AG09319 (cell line): ENCODE measurements at places on chromosomes 6 and 20.

GRCh38 chr6:4010689-4011090, 68.2 kb downstream of the FAM217A start:
- no peak for DNase-seq

GRCh38 chr6:39076623-39077535, 28.3 kb downstream of the GLP1R start:
- no peak for DNase-seq

DNA sequence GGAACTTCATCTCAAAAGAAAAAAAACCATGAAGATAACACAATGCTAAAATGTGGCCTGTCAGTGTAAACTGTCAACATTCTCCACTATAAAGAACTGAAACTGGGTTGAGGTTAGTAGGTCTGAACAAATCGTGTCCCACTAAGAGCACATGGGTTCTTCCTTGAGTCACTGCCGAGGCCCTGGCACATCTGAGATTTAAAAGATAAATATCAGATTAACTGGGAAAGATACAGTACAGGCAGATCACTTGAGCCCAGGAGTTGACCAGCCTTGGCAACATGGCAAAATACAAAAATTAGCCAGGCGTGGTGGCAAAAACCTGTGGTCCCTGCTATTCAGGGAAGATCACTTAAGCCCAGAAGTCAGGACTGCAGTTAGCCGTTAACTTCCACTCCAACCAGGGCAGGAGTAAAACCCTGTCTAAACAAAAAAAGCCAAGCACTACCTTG, 5.6 kb downstream of the EEF1A1 start:
- no peak for DNase-seq

DNA sequence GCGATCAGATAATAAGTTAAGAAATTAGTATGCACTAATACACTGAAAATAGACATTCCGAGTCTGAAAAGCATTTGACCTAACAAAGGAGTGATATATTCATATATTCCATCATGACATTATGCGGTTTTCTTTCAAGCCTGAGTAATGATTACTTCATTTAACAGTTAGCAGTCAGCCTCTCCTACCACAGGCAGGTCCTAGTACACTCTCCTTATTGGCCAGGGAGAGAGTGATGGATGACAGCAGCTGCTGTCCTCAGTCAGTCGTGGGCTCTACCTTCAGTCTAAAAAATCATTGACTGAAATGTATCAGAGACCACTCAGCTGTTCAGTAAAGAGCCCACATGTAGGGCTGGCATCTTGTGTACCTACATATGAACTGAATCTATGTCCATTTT, 33.2 kb upstream of the VGLL2 start:
- no peak for DNase-seq

- no peak for DNase-seq
Observed at GRCh38 chr6:642805-643204, 14.1 kb downstream of the HUS1B start.

GRCh38 chr6:74249658-74250057, 553.7 kb downstream of the CD109 start:
- DNase-seq, result peak; percentile 62

DNA sequence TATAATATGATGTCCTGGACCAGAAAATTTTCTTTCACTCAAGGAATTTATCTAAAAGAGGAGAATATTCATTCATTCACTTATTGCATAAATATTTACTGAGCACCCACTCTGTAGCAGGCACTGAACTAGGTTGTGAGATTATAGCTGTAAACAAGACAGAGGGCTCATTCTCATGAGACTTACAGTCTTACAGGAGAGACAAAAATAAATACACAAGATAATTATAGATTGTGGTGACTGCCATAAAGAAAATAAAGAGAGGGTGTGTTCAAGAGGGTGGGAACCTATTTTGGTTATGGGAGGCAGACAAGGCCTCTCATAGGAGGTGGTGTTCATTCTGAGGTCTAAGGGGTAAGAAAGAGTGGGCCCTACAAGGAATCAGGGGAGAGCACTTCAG, 109.9 kb upstream of the SUPT3H start:
- DNase-seq, result no peak

DNA sequence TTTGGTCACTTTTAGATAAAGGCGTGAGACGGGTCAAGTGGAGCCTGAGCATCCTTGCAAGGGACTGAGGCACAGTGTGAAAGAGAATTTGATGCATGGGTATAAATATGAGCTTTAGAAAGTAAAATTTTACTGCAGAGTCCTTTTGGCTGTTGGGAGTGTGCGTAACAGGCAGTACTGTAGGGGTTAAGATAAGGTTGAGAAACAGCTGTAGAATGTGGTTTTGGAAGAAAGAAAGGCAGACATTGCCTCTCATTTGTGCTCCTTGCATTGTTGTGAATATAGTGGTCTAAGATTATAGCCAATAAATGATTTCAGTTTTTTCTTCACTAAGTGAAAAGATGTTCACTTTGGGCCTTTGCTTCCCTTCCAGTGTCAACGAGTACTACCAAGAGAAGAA, 73.0 kb downstream of the RREB1 start:
- DNase-seq, result no peak

DNA sequence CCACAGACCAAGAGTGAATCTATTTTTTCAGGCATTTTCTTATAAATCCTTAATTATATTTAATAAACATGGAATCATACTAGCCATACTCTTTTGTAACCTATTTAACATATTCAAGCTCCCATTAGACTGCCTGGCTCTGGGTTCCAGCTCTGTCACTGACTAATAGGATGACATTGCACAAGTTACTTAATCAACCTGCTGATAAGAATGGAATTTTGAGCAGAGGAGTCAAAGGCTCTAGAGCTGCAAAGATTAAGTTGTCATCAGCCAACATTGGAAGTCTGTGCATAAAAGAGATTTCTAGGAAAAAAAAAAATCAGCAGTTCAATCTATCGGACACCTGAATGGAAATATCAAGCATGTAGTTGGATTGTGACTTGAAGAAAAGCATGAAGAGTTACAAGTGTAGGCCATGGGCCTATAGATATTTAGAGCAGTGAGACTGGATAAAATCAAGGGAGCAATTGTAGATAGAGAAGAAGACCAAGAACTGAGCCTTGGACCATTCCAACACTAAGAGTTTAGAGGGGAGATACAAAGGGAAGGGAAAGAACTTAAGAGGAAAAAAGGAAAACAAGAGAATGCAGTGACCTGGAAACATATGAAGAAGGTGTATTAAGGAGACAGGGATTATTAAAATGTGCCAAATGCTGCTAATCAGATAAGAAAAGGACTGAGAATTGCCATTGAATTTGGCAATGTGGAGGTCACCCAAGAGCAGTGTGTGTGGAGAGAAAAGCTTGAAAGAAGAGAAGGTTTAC, 11.0 kb upstream of the HINT3 start:
- no peak for DNase-seq

DNA sequence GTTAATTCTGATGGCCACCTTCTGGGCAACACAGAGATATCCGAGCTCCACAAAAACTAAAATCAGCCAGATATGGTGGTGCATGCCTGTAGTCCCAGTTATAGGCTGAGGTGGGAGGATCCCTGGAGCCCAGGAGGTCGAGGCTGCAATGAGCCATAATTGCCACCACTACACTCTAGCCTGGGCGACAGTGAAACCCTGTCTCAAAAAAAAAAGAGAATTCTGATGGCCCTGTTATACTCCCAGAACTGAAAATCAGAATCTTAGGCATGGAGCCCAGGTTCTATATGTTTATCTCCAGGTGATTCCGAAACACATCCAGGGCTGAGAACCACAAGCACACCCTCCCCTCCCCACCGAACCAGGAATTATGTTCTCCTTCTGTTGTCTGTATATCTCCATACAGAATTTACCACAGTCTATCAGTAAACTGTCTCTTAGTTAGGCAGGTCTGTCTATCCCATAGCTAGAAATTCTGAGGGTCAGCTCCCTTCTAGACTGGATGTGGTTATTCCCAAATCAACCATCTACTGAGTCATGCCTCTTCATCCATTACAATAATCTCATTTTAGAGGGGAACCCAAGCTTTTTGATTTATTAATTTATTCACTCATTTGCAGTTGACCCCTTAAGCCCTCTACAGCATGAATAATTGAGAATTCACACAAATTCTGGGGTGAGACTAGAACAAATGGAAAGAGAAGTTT, 24.8 kb upstream of the CCND3 start:
- DNase-seq, result no peak

DNA sequence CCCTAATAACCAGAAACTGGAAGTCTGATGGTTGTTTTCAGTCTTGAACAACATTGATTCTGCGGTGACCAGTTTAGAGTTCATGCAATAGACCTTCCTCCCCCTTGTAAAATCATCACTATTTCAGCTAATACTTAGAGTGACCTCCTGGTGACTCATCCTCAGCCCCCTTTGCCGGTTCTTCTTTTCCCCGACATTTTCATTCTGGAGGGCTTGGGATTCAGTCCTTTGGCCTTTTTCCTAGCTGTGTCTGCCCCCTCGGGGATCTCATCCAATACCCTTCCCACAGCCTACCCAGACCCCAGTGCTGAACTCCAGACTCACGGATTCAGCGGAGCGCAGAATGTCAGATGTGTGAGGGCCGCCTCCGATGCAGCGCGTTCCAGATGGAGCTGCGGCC, 7.5 kb upstream of the BHLHE23 start:
- DNase-seq, result no peak

- DNase-seq, result no peak
Observed at GRCh38 chr6:105317607-105318533, 85.0 kb downstream of the PREP start.

- DNase-seq, result no peak
Observed at GRCh38 chr6:129903082-129903481, 42.0 kb upstream of the TMEM244 start.

GRCh38 chr20:2967841-2968240, 75.6 kb upstream of the GNRH2 start:
- no peak for DNase-seq
